Neural crest cell (in vitro differentiated cells): ENCODE measurements at places on chromosomes 6 and 20. TPM values are rescaled to one million over a fixed set of nuclear protein-coding genes. Genes with fewer than 3 reads are reported as not detected.

TNF gene
- total RNA-seq = not detected in 2 replicates

HCK gene
- total RNA-seq = not detected in 2 replicates

GRCh38 chr6:145882121-145882531 is 67.5 kb upstream of the FBXO30 start:
- peaks cover 10% of the 10 kb centered on the region for H3K4me1 ChIP-seq
- H3K27ac ChIP-seq = no peak overlapping the region
- no peaks in the 10 kb centered on the region for H3K27me3 ChIP-seq

- no peak overlapping the region for H3K27ac ChIP-seq
- H3K4me3 ChIP-seq = no peak overlapping the region
- DNase-seq = no peak
- no peaks in the 10 kb centered on the region for H3K4me1 ChIP-seq
- no peaks in the 10 kb centered on the region for H3K27me3 ChIP-seq
Measured at GRCh38 chr6:155426408-155426945, 29.2 kb downstream of the NOX3 start.

- H3K27me3 ChIP-seq = peaks cover 73% of the 10 kb centered on the region
- no peak overlapping the region for H3K27ac ChIP-seq
- no peak overlapping the region for H3K4me3 ChIP-seq
- peaks cover 6% of the 10 kb centered on the region for H3K4me1 ChIP-seq
- H3K36me3 ChIP-seq = no peaks in the 10 kb centered on the region
- DNase-seq = no peak
Measured at GRCh38 chr20:59575216-59575615, 29.1 kb upstream of the PHACTR3 start.

GRCh38 chr6:34951731-34952130 is 62.7 kb downstream of the ANKS1A start:
- DNase-seq = no peak
- peaks cover 40% of the 10 kb centered on the region for H3K4me1 ChIP-seq
- no peaks in the 10 kb centered on the region for H3K27me3 ChIP-seq
- H3K36me3 ChIP-seq = no peaks in the 10 kb centered on the region

DNA sequence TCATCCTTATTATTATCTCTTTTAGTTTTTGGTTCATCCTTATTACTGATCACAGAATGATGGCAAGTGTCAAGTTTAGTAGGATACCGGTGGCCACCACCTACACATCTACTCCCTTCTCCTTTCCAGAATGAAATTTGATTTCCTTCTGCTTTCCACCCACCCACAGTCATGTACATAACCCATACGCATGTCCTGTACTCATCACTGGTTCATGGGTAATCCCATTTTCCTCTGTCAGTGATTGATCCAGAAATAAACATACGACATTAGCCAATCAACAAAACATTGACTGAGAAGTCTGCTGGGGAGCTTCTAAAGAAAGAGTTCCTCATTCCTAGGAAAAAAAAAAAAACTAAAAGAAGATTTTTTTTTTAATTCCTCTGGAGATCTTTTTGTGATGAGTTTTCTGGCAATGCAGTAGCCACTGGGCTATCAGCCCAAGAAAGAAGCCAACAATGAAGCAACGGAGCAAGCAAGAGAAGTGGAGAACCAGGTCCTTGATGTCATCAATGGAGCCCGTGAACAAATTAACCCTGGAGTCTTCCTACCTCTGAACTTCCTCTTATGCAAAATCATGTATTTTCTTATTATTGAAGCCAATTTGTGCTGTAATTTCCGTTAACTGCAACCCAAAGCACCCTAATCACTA is 127.8 kb downstream of the TASP1 start:
- H3K4me1 ChIP-seq = no peaks in the 10 kb centered on the region
- no peak overlapping the region for H3K4me3 ChIP-seq
- DNase-seq = no peak
- H3K27ac ChIP-seq = no peak overlapping the region

DNA sequence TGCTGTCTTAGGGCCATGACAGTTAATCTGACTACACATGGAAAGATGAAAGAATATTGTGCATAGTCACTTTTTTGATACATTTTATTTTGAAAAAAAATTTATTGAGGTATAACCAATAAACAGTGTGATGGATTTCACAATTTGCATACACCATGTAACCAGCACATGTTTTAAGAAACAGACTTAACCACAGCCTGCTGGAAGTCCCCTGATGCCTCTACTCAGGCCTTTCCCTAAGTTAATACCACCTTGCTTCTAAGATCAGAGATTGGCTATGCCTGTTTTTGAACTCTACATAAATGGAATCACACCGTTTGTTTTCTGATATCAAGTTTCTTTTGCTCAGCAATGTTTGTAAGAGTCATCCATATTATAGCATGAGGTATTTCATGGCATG is 136.3 kb downstream of the CFAP61 start:
- H3K27ac ChIP-seq = no peak overlapping the region
- no peak for DNase-seq
- H3K36me3 ChIP-seq = no peaks in the 10 kb centered on the region
- peaks cover 6% of the 10 kb centered on the region for H3K27me3 ChIP-seq
- no peak overlapping the region for H3K4me3 ChIP-seq
- H3K4me1 ChIP-seq = no peaks in the 10 kb centered on the region

- H3K4me1 ChIP-seq = peaks cover under 1% of the 10 kb centered on the region
- no peak for DNase-seq
- no peak overlapping the region for H3K4me3 ChIP-seq
- no peak overlapping the region for H3K27ac ChIP-seq
- H3K36me3 ChIP-seq = peaks cover 34% of the 10 kb centered on the region
- no peaks in the 10 kb centered on the region for H3K27me3 ChIP-seq
Measured at GRCh38 chr6:13297391-13297790, 30.9 kb downstream of the TBC1D7 start.

DNA sequence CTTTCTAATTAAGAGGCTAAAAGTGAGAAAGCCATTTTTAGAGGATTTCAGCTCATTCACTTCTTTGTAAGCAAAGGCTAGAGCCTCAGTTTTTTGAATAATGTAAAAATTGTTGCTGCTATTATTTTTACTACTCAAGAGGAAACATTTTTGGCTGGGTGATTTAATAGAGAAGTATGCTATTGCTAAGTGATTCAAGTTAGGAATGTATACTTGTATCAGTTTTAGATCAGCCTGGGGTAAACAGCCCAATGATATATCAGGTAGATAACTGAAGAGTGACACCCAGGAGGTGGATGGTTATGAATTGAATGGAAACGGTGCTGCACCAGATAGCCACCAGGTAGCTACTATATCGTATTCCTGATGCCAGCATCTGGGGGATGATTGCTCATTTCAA is 9.2 kb downstream of the QKI start:
- no peak for DNase-seq
- H3K4me3 ChIP-seq = peak overlapping the region; percentile 11
- H3K36me3 ChIP-seq = no peaks in the 10 kb centered on the region
- H3K4me1 ChIP-seq = peaks cover 73% of the 10 kb centered on the region
- H3K27ac ChIP-seq = no peak overlapping the region
- H3K27me3 ChIP-seq = no peaks in the 10 kb centered on the region
